ENCODE measurements at places on chromosomes 11 and 22.
A peak's percentile ranks its signal among the peaks of the same experiment; 100 is the strongest.

GRCh38 chr11:103441021-103441420 lies 331.8 kb downstream of the DYNC2H1 start:
- no peak for DNase-seq

DNA sequence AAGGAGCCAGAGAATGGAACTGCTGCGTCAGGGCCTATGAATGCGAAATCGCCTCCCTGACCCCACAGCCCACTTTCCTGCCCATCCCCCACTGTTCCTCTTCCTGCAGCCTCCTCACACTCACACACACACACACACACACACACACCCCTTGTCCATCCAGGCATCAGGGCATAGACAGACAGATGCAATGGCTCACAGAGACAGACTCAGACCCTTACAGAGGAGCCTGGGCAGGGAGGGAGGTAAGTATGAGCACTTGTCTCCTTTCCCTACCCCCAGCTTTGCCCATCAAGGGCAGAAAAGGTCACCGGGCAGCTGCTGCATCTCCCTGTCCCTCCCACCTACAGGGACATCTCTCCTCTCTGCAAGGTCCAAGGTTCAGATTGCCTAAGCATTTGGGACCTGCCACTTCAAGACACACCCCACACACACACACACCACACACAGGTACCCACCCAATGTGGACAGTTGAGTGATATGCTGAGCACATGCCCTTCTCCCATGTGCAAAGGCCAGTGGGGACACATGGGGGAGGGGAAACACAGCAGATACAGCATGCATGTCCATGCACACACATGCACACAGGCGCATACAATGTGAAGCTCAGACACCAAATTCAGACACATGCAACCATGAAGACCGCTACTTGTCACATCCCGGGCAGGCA lies 2.0 kb upstream of the NRXN2 start:
- DNase-seq, result peak; percentile 61

DNA sequence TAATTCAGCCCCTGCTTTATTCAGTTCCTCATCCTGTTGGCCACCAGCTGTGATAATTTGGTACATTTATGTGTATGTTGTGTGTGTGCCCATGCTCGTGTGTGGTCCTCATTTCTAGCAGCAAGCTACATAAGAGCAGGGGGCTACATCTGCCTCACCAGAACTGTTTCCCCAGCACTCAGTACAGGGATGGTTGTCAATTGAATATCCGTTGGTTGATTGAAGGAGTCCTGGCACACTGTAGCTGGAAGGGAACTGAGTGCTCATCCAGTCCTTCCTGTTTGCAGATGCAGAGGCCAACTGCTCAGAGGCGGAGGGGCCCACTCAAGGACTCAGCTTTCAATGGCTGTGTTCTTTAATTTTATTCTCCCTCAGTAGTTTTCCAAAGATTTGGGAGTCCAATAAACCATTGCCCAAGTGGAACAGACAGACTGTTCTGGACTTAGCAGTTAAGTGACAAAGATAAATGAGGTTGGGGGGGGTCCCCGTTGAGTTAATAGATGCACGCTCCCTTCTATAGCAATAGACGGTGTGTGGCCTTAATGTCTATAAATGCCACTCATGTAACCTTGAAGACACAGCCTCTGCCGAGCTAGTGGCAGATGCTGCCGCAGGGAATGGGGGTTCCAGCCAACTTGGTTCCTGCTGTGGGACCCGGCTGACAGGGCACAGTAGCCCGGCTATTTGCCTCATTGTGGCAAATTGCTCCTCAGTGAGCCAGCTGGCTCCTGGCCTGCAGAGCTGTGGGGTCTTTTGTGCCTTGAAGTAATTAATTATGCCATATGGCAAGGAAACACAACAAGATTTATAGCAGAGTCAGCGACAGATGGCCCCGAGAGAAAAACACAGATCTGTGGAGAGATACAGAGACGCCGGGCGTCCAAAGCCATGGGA lies 71.4 kb upstream of the GRK3 start:
- DNase-seq, result peak; percentile 77

DNA sequence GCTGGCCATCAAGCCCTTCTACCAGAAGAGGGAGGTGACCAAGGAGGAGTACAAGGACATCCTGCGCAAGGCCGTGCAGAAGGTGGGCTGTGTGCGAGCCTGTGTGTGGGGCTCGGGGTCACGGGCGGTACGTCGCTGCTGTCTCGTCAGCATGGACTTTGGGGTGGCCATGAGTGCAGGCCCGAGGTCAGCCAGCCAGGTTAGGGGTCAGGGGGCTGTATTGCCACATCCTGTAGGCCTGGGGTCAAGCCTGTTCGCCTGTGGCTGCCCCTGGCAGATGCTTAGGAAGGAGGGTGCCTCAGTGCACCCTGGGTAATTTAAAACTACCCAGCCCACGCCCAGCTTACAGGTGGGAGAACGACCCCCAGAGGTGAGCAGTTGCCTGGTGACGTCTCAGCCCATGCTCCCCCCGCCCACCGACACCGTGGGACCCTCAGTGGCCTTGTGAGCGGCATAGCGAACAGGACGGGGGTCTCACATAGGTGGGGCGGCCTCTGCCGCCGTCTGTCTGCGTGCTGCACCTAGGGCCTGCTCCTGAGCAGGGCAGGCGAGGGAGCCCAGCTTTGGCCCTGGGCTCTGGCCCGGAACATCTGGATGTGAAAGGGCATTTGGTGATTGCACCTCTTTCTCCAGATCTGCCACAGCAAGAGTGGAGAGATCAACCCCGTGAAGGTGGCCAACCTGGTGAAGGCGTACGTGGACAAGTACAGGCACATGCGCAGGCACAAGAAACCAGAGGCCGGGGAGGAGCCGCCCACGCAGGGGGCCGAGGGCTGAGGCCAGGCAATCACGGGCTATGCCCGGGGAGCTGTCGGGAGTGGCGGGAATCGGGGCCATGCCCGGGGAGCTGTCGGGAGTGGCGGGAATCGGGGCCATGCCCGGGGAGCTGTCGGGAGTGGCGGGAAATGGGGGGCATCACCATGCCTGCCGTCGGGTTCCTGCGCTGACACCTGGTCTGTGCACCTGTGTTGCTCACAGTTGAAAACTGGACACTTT lies 4.5 kb downstream of the IRF7 start:
- no peak for DNase-seq

GRCh38 chr22:41447435-41448188 lies 1.0 kb upstream of the TOB2 start:
- DNase-seq, result peak; percentile 94

DNA sequence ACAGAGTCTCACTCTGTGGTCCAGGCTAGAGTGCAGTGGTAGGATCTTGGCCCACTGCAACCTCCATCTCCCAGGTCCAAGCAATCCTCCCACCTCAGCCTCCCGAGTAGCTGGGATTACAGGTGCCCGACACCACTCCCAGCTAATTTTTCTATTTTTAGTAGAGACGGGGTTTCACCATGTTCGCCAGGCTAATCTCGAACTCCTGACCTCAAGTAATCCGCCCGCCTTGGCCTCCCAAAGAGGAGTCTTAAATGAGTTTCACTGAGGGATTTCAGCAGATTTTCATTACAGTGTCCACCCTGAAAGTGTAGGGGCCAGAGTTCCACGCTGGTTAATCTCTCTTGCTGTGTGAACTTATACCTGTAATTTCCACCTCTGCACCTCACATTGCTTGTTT lies 412 bp upstream of the RPS3 start:
- no peak for DNase-seq

Measured in eye (tissue), 1 donor.